Psoas muscle (tissue), 8 donors: ENCODE measurements at places on chromosomes 1 and 21. TPM values are rescaled to one million over a fixed set of nuclear protein-coding genes. Genes with fewer than 3 reads are reported as not detected.

Gene PADI2
- polyA plus RNA-seq: 58.3 TPM

Gene PARK7
- 430 TPM for polyA plus RNA-seq

Gene IRF6
- polyA plus RNA-seq: 0.26 TPM

Gene CYP2J2
- 1.4 TPM for polyA plus RNA-seq

Gene NUF2
- polyA plus RNA-seq: 0.18 TPM

Gene CNR2
- 0.13 TPM for polyA plus RNA-seq

Gene TAL1
- 0.92 TPM for polyA plus RNA-seq

Gene TMEM200B
- 0.55 TPM for polyA plus RNA-seq

Gene CYP4A22
- polyA plus RNA-seq: 0.03 TPM

Gene FRRS1
- polyA plus RNA-seq: 2.5 TPM

Gene TDRKH
- 8.1 TPM for polyA plus RNA-seq

Gene SLC44A3
- polyA plus RNA-seq: not detected

Gene DENND1B
- 1.4 TPM for polyA plus RNA-seq

Gene OR2T35
- not detected for polyA plus RNA-seq

Gene GJA9
- not detected for polyA plus RNA-seq

Gene PI4KB
- 66.3 TPM for polyA plus RNA-seq

Gene DVL1
- 183 TPM for polyA plus RNA-seq

Gene SPATA21
- 0.52 TPM for polyA plus RNA-seq

Gene BMP8A
- 0.04 TPM for polyA plus RNA-seq

Gene PLPPR5
- polyA plus RNA-seq: not detected

Gene HSPA6
- 0.32 TPM for polyA plus RNA-seq

Gene CREB3L4
- polyA plus RNA-seq: 12.6 TPM

Gene APCS
- not detected for polyA plus RNA-seq

Gene GCSAML
- not detected for polyA plus RNA-seq

Gene PEX19
- polyA plus RNA-seq: 30.2 TPM
